ENCODE measurements at places on chromosomes 3 and 15.

DNA sequence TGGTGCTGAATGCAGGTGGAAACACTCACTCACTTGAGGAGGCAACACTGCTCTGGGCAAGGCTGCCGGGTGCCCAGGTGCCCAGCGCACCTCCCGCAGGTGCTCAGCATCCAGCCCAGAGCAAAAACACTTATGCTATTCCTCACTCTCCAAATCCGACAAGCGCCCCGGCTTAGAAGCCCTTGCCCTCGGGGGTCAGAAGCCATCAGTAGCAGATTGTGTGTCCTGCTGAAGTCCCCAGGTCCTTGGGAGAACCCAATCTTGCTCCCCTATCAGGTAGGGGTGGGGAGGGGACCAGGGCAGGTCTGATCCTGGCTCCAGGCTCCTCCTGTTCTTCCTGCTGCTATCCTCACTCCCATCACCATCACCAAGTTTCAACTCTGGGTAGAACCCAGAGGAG, 46.7 kb downstream of the TLE3 start:
- DNase-seq = no peak

DNA sequence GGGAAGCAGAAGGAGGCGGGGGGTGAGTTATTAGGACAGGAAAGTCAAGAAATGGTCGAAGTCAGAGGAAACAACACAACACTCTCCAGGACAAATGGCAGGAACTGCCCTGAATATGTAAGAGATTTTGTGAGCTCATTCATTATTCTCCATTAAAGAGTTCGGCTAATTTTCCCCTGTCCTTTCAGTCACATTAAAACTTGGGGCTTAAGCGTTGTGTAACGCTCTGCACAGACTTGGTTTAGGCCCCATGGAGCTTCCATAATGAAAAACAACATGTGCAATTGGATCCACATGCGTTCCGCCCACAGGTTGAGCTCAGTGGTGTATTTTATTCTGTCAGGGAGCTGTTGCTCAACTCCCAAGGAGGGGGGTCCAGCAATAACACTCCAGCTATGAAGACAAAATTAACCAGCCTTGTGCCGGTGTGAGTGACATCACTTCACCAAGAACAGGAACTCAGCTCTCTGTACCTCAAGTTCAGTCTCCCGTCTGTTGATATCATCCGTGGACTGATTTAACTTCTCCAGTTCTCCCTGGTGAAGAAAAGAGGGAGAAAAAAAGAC, 2.3 kb downstream of the SH3BP5 start:
- no peak for DNase-seq

DNA sequence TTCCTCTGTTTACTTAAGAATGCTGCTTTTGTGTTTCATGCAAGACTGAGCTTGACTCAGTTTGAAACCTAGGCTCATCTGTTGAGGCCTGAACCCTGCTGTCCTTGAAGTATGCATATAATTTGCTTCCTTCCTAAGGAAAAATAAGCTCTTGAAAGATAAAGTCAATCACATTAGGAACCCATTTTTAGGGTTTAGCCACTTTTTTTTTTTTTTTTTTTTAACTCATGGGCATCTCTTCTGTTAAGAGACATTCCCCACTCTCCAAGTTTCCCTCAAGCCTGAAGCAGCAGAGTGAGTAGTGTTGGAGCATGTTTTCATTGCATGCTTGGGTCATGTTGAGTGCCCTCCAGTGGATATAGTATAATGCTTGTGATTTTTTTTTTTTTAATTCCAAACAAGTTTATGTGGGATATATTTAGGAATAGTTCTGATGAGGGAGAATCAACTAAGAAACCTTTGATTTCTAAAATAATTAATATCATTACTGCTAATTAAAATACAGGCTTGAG, 3.6 kb downstream of the CTNNB1 start:
- no peak for DNase-seq

- DNase-seq = no peak
Observed at GRCh38 chr15:63938486-63939061, 104.8 kb upstream of the HERC1 start.

- DNase-seq = no peak
Observed at GRCh38 chr3:144265542-144266100, 294.0 kb downstream of the DIPK2A start.

- no peak for DNase-seq
Observed at GRCh38 chr15:85788771-85789495, 5.8 kb downstream of the KLHL25 start.

DNA sequence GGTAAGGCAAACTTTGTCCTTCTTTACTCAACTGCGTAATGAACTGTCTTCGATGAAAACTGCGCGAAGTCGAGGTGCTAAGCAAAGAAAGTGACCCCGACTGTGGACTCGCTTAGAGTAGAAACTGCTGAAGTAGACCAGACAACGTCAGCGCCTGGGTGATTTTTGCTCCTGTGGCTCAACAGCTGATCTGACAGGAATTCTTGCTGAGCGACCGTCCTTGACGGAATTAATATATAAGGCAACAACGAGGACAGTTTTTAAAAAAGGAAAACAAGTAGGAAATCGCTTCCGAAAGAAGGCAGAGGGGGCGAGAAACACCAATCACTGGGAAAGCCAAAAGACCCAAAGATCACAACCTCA, 541 bp downstream of the RPS27L start:
- no peak for DNase-seq

- peak; percentile 24 for DNase-seq
Observed at GRCh38 chr3:114756506-114757279, 390.4 kb downstream of the ZBTB20 start.

GRCh38 chr3:107847791-107848190, 243.0 kb downstream of the CD47 start:
- DNase-seq = no peak

DNA sequence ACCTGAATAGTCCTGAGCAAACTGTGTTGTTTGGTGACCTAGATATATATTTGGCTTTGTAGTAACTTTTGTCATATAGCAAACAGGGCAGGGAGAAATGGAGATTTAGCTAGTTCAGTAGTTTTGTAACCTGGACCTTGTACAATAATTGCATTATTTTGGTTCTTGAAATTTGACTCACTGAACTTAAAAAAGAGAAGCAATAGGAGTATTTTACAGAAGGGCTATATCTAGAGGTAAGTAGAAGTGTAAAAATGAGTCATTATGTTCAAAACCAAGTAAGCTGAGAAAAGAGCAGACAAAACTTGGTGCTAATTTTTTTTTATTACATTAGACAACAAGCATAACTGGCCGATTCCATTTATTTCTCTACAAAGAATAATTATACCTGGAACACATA, 505.4 kb downstream of the ZIC1 start:
- DNase-seq = no peak

DNA sequence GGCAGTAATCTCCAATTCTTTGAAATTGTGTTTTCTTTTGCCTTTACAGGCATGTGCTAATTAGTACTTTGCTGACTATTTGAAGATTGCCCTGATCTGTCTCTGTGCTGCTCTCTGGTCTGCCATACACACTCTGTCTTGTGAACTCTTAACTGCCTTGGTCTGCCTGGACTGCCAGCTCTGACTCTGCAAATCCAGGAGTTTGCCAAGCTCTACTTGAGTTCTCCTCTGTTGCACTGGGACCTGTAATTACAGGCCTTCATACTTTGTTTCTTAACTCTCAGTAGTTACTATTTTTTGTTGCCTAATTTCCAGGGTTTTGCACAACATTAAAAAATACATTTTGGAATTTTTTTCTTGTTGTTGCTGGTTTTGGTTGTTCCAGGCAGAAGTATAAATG, 155.0 kb downstream of the RSRC1 start:
- DNase-seq = no peak

DNA sequence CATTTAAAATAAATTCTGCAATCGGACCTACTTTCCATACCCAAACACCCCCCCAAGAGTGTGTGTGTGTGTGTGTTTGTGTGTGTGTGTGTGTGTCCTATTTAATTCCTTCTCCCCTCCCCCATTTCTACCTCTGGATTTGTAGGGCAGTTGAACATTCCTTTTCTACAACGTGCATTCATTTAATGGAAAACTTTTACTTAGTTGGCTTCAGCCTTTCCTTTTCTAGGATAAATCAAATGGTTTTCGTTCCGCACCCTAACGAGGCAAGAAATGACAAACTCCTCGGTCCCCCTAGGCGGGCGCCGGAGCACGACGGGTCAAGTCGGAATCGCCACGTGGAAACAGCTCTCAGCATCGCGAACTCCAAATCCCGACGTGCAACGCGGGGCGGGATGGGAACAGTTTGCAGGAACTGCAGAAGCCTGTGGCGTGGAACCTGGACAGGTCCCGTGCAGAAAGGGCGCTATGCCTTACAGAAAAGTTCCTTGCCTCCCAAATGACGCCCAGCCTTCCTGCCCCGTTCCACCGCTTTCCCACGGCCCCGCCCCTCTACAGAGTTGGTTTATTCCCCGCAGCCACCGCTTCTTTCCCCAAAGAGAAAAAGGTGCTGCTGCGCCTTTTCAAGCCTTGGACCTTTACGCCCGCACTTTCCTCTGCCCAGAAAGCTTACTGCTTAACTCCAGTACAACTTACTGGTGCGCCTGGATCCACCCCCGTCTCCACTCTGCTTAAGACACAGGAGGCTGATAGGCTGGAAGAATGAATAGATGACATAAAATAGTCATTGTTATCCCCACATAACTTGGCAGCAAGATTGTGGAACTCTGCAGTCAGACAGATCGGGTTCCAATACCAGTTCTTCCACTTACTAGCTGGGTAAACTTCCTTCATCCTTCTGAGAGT, 1.1 kb upstream of the EIF2B5 start:
- DNase-seq = peak; percentile 41

DNA sequence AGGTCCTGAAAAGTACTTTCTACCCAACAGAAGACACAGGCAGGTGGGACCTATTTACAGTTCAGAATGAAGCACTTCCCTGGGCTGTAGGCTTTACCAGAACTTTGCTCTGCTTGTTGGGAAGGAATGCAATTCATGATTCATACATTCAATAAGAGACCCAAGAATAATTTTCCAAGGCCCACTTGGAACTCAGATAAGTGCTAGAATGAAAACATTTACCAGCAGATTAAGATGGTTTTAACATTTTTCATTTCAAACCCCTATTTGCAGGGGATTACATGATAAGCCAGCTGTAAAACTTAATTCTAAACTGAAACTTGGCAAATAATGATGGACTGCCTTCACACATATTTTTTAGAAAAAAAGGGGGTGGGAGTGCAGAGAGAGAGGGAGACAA, 417.2 kb downstream of the ERC2 start:
- no peak for DNase-seq

DNA sequence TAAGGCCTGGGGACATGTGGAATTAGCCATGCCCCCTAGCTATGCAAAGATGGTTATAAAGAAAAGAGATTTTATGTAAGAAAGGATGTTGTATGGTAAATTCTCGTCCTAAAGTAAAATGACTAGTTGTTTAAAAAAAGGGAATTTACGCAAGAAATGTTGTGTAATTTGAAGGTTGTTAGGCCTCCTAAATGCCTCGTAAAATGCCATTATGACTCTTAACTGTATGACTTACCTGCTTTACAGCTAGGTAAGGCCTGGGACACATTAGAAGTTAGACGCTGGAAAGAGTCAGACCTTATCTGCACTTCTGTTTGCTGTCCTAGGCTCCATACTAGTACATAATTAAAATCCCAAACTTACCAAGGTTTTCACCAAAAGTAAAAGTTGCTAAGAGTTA, 17.5 kb upstream of the HHATL start:
- DNase-seq = no peak

- no peak for DNase-seq
Observed at GRCh38 chr3:60456180-60456579, 795.1 kb downstream of the FHIT start.

DNA sequence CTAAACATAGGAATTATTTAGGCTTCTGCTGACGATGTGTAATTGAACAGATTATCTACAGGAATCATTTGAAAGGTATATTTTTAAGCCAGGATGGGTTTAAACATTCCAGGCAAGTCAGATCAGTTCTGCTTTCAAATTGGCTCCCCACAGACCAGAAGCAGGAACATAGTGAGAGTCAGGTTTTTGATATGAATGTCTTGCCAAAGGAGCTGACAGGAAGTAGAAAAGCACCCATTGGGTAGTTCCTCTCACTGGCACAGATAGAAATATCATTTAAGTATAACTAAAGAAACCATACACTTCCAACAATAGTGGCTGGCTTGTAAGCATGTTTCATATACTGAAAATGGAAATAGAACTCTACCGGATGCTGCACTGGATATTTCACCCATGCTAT, 95.2 kb downstream of the CLDN1 start:
- DNase-seq = no peak

DNA sequence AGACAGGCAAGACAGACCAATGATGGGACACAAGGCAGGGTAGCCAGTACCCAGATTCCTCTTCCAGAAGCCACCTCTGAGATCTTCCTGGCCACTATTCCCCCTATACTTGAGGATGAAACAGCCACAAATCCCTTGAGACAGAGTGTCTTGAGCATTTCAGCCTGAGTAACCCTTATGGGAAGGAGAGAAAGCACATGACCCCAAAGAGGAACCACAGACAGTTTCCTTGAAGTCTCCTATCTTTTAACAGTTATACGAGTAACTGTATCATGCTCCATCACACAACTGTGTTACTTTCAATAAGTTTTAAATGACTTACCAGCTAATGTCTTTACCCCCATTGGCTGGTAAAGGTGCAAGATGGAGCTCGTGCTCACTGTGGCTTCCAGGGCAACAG, 9.3 kb downstream of the VIPR1 start:
- DNase-seq = no peak

DNA sequence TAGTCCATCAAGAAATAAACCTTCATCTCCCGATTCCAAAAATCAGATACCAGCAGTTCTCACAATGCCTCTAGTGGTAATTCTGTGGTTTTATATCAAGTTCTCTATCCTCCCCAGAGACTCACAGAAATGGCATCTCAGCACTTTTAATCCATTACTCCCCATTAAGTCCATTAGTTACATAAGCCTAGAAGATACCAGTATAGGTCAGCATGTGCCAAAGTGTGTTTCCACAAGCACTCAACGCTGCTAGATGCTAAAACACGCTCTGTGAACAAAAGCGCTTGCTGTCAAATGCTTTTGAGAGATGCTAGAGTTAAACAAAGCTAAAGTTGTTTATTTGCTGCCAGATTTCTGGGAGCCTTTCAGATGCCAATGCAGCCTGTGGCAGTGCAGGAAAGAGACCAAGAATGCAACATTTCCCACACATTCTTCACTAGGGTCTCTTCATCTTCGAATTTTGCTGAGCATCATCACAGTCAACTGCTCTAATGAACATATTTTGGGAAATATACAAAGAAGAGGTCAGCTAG, 918.8 kb upstream of the CFAP20DC start:
- no peak for DNase-seq

DNA sequence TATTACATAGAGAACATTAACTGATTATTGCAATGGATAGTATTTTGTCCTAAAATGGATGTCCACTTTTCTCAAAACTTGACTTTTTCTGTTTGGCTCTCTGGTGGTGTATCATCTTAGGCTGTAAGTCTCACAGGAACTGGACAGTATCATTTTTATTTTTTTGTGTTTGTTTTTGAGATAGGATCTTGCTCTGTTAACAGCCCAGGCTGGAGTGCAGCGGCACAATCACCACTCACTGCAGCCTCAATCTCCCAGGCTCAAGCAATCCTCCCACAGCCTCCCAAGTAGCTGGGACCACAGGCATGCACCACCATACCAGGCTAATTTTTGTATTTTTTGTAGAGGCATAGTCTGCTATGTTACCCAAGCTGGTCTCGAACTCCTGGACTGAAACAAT, 13.1 kb downstream of the CHST14 start:
- no peak for DNase-seq

- no peak for DNase-seq
Observed at GRCh38 chr3:31240466-31240865, 292.3 kb upstream of the STT3B start.

All from GM12864 (cell line).